Activated T-cell treated with anti-CD3 and anti-CD28 coated beads for 24 hours (primary cell): ENCODE measurements at places on chromosomes 3 and 15.

DNA sequence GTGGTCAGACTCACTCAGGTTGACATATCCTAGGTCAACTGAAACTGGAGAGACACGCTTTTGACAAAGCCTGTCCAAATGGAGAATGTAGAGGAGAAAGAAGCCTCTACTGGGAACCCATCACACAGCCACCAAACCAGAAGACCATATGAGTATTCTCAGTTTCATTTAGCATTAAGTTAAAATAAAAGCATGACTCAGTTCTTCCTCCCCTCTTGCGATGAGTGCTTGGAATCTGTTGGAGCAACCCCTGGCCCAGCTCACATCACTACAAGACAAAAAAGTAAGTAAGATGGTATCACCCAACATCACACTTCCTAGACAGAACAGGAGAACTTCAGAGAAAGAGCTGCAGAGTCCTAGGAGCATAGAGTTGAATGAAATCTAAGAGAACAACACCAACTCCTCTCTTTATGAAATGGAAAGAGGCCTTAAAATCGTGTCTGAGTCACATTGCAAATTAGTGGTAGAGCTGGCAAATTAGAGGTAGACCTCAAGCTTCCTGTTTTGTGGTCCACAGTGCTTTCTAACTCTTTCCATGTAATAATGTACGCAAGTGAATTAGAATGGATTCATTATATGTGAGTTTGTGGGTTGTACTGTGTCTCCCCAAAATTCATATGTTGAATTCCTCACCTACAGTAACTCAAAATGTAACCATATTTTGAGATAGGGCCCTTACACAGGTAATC lies 51.2 kb downstream of the FGF12 start:
- no peak for DNase-seq

DNA sequence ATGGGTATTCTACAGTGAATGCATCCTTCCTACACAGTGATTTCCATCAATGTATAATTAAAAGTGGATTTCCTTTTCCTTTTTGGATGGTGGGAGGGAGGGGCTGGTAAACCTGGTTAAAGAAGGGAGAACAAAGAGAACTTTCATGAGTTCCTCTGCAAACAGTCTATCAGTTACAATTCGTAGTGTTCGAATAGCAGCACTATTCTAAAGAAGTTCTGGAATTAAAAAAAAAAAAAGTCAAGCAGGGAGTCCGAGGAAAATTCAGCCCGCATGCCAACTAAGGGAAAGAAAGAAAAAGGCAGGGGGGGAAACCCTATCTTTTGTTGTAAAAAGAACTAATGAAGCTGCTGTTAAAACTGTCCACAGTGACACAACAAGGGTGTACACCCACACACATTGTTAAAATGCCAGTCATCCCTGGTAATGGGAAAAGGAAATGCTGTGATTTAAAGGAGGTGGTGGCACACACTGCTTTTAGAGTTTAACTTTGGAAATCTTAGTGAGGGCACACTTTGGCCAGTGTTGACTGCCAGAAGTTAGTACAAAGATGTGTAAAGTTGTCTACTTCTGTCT lies 521.2 kb downstream of the ZIC1 start:
- no peak for DNase-seq

DNA sequence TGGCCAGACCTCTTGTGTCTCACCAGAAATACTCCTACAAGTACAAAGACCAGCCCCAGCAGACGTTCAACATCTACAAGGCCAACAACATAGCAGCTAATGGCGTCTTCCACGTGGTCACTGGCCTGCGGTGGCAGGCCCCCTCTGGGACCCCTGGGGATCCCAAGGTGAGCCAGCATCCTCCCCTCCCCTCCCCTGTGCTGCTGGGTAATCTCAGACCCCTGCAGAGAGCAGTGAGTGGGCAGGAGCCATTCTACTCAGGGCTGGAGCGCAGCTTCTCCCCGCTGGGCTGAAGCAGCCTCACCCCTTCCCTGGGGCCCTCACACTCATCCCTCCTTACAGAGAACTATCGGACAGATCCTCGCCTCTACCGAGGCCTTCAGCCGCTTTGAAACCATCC lies 9.8 kb downstream of the STAB1 start:
- DNase-seq, result no peak

GRCh38 chr3:64463981-64464380 lies 223.8 kb downstream of the ADAMTS9 start:
- no peak for DNase-seq

DNA sequence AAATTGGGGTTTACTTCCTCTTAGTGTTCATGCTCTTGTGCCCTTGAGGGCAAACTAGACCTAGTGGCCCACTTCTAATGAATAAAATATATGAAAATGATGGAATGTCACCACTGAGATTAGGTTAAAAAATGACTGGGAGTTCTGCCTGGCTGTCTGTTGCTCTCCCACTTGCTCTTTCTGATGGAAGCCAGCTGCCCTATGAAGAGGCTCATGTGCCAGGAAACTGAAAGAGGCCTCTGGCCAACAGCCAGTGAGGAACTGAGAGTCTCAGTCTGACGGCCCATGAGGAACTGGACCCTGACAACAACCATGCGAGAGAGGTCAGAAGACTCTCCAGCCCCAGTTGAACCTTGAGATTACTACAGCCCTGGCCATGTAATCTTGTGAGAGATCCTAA lies 107.1 kb upstream of the FHIT start:
- no peak for DNase-seq

- DNase-seq, result no peak
Observed at GRCh38 chr3:189084620-189085019, 87.2 kb upstream of the TPRG1 start.

DNA sequence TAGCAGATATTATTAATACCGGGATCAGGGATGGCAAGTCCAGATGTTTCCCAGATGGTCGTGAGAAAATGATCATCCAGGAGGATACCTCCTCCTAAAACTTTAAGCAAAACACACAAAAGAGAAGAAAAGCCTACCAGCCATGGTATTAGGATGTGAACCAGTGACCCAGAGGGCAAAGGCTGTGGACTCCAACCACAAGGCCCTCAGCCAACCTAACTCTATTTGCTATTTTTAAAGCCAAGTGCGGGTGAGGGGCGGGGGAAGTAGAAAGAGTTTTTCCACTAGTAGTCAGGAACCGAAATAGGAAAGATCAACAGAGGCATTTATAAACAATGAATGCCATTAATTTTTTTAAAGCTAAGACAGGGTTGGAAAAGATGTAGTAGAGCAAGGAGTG lies 77.4 kb downstream of the STAC start:
- DNase-seq, result no peak

GRCh38 chr3:4731543-4732111 lies 238.5 kb downstream of the ITPR1 start:
- no peak for DNase-seq

GRCh38 chr3:59289831-59290230 lies 240.0 kb upstream of the CFAP20DC start:
- DNase-seq, result no peak

GRCh38 chr3:178393146-178393545 lies 143.1 kb upstream of the KCNMB2 start:
- DNase-seq, result no peak

DNA sequence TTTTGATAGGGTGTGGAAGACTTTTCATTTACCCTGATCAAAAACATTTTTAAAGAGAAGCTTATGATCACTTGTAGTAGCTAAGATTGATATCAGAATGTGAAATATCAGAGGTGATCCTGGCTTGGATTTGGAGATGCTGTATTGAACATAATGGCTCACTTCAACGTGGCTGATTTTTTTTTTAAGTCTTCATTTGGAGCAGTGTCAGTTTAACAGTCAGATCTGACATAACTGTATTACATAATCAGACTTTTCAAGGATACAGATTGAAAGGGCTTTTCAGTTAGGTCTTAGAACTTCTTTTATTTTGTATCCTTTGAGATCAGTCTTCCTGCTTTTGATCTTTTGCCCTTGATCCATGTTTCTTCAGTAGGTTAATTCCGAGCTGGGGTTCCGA lies 98.5 kb downstream of the ITPR1 start:
- no peak for DNase-seq

GRCh38 chr3:176953106-176954060 lies 243.9 kb downstream of the TBL1XR1 start:
- DNase-seq, result no peak

GRCh38 chr15:90266061-90266431 lies 574 bp downstream of the NGRN start:
- DNase-seq, result peak; percentile 31

DNA sequence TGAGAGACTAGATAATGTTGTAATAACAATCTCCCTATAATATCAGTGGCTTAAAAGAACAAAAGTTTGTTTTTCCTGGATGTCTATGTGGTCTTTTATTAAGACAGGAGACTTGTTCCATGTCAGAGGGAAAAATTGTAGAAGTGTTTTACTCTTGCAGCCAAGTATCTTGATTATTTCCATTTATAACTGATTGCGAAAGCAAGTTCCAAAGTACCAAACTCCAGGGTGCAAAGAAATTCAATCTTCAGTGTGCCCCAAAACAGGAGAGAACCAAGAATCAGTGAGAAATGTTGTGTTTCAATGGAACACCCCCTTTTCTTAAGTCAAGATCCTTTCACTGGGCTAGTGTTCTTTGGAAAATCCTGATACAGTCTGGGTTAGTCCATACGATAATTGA lies 624.4 kb upstream of the BCHE start:
- DNase-seq, result no peak

DNA sequence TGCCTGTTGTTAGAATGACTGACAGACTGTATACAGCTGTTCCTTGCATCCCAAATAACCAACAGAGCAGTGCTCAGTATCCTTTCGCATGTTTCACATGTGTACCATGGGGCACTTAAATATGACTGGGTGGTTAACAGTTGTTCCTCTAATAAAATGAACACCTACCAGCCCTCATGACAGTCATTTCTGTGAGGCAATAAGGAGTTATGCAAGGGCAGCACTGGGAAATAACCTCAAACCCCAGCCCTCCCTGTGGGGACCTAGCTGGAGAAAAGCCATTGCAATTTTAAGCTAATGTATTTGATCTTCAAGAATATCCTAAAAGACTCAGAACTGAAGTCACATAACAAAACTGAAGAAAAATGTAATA lies 7.3 kb downstream of the RFT1 start:
- no peak for DNase-seq

DNA sequence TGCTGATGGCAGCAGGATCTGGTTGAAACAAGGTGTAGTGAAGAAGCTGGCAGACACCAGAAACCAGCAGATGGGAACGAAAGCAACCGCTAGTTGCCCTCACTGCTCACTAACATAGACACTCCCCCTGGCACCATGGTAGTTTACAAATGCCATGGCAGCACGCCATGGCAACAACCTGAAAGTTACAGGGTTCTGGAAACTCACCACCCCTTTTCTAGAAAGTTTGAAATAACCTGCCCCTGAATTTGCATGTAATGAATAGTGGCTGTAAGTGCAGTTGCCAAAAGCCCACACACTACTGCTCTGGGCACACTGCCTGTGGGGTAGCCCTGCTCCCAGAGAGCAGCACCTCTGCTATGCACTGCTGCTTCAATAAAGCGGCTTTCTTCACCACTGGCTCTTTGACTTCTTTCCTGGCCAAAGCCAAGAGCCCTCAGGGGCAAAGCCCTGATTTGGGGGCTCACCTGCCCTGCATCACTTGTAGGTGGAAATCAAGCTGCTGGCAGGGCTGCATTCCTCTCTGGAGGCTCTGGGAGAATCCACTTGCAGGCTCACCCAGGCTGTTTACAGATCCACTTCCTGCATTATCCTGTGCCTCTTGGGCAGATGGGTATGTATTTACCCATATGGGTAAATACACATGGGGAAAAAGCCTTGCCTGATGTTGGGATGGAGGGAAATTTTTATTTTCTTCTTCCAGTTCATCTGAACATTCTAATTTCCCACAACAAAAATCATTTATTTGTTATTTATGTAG lies 2.0 kb upstream of the GP9 start:
- no peak for DNase-seq

GRCh38 chr15:75347222-75348033 lies 589 bp downstream of the NEIL1 start:
- peak; percentile 32 for DNase-seq

DNA sequence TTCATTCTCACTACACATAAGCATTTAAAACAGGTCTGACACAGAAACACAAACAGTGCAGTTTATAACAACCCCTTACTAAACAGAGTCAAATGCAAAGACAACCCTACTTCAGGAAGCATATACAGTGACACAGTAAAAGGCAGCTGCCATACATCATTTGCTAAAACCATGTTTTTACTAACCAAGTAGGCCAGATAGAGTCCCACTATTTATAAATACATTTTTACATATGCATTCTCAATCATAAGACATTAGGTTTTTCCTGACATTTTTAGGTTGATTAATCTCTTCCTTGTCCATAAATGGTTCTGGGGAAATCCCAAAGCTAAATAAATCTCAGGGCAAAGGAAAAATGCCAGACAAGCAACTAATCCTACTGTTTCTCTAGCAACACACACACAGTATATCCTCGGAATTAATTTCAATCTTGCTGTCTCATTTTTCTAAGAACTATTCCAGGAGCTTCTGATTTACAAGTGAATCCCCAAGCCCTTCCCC lies 39.0 kb downstream of the CHAC1 start:
- DNase-seq, result no peak

DNA sequence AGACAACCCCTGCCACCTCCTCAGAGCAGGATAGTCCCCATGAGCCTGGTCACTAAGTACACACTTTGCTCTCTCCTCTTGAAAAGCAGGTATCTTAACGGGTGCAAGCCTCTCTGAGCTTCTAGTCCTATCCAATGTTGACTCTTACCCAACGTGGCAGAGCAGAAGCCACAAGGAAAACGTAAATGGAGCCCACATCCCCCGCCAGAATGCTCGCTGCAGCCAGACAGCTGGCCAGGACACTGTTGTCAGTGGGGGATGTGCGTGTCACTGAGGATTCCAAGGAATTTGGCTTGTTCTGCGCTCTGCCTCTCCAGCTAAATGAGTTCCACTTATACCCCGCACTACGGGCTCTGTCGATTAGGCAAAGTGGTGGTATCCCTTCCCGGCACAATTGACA lies 67.8 kb upstream of the IGF1R start:
- no peak for DNase-seq

DNA sequence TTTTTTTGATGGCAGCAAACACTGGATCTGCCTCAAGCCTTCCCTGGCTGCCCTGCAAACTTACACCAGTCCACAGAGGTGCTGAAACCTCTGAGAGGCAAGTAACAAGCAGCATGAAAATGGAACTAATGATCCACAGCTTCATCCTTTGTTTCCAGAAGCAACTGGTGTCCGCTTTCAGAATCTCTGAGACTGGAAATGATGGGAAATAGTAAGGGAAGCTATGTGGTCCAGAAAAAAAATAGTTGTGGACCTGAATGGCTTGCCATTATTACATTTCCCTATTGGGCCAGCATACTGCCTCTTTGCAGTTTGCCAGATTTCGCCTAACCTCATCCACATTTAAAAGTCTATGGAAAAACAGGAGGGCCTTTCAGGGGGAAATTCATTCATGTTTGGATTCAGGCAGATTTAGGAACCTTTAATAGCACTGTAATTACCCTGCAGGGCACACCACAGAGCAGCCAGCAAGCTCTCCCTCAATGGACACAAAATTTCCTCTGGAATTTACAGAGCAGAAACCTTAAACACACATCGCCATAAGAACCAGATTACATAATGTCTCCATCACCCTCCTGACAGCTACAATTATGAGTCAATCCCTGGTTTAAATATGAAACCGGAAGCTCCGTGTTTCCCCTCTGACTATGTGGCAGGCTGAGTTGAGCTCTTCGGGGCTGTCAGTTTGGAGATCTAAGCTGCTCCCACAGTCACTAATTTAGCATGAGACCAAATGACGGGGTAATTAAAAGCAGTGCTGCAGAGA lies 134.4 kb downstream of the TMCO5A start:
- DNase-seq, result no peak
